ENCODE measurements at places on chromosomes 6 and 20. TPM values are rescaled to one million over a fixed set of nuclear protein-coding genes. Genes with fewer than 3 reads are reported as not detected.

Gene RPS10
- 1,707 TPM for total RNA-seq

Gene NKAPL
- 3.9 TPM for total RNA-seq

Gene RAE1
- total RNA-seq: 21.7 TPM

Gene SLC13A3
- 16.9 TPM for total RNA-seq

Gene RHAG
- total RNA-seq: not detected

Gene PRPH2
- 0.27 TPM for total RNA-seq

Gene CNBD2
- total RNA-seq: 7.7 TPM

Gene CALHM6
- 6.3 TPM for total RNA-seq

Gene ADAM33
- 38.3 TPM for total RNA-seq

Gene SSTR4
- total RNA-seq: not detected

DNA sequence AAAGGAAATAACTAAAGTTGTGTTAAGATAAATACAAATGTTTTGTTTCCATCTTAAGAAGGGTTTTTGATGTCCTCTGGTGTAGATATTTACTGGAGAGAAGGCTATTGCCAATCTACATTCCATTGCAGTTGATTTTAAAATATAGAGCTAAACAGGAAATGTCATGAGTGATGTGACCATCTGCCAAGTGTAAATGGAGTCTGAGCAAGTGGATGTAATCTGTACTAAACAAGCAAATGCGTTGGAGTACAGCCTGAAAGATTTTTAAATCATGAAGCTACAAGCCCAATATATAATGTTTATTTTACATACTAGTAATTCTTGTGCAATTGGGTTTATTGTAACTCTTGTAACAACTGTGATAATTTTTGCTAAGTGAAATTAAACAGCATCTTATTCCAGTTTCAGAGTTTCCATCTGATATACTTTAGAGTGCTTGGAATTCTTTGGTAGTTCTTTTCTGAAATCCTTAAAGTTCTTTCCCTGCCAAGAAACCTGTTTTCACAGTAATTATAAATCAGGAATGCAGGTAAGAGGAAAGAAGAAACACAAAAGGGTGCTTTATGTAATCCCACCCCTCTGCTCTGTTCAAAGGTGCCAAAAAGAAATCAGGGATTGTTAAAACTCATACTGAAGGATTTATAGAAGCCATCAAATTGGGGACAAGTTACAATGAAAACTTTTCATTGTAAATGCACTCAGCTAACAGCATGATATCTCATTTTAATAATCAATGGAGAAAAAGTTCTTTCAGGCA lies 47.2 kb upstream of the FLRT3 start:
- DNase-seq: no peak

DNA sequence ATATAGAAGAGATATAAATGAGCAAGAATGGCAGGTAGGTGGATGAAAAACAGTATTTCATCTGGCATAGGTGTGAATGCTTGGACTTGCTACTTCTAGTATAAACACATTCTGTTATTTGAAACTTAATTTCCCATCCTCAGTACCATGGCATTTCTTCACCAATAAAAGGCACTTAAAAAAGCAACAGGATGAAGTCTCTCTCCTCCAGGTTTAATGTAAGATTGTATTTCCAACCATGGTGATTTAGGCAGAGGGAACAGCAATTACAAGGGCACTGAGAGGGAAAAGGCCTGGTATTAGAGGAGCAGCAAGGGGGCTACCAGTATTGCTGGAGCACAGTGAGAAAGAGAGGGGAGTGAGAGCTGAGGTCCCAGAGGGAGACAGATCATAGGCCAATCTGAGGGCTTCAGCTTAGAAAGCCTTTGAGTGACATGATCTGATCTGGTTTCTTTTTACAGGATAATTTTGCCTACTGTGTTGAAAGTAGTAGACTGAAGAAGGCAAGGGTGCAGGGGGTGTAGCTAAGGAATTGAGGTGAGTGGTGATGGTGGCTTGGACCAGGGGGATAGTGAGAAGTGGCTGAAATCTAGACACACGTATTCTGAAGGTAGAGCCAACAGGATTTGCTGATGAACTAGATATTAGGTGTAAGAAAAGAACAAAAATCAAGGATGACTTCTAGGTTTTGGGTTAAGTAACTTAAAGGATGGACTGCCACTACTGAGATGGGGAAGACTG lies 67.8 kb upstream of the SMIM29 start:
- no peak for DNase-seq

GRCh38 chr6:161727083-161727833 lies 453.4 kb upstream of the AGPAT4 start:
- no peak for DNase-seq

- DNase-seq: no peak
Measured at GRCh38 chr20:64137598-64138031, 26.6 kb upstream of the MYT1 start.

GRCh38 chr6:3355358-3356055 lies 96.8 kb downstream of the PSMG4 start:
- no peak for DNase-seq

DNA sequence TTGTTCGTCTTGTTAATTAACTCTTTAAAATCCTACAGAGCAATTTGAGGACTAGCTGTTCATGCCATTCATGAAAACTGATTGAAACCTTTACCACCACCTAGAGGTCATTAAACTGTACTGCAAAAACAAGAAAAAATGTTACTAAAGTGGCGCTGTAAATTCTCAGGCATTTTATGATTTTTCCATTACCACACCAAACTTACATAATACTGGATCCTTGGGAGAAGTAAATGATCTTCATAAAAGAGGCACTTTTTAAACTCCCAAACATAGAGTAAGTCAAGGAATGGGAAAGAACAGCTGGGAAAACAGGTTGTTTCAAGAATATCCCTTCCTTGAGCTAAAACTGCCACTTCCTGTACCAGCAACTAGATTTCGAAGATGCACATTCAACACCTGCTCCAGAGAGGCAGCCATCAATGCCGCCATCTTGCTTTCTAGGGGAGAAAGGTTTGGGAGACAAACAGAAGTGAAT lies 54.3 kb downstream of the MYLIP start:
- DNase-seq: no peak

- DNase-seq: no peak
Measured at GRCh38 chr6:11970114-11970513, 42.0 kb upstream of the HIVEP1 start.

DNA sequence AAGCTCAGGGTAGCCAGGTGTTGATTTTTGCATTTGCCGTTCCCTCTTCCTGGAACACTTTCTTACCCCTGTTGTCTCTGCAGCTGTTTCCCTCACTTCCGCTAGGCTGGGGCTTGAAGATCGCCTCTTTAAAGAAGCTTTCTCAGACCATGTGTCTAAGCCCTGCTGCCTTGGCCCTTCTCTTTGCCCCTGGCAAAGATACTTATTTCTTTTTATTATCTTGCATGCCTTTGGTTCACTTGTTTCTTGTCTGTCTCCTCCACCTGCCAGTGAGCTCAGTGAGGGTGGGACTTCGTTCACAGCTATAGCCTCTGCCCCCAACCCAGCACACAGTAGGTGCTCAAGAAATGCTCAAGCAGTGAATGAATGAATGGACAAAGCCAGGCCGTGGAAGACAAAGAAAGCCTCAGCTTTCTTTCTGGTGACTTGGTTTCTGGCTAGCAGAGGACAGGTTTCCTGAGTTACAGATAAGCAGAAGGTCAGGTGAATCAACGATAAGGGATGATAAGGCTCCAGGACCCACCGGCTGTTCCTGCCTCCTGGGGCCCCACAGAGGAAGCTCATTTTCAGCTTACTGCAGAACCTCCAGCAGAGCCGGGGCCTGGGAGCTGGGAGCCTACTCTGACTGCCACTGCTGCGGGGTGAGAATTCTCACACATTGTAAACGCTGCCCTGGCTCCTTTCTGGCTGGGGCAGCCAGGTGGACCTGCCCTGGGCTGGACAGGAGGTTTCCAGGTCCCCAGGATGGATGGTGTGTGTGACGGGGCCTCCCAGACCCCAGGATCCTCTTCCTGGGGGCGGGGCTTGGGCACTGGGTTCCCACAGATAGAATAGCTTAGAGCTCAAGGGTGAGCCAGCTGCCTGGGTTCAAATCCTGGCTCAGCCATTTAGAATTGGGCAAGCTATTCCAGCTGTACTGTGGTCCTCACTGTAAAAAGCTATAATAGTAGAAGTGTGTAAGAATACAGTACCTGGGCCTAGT lies 29.8 kb downstream of the SNAI1 start:
- DNase-seq: no peak

DNA sequence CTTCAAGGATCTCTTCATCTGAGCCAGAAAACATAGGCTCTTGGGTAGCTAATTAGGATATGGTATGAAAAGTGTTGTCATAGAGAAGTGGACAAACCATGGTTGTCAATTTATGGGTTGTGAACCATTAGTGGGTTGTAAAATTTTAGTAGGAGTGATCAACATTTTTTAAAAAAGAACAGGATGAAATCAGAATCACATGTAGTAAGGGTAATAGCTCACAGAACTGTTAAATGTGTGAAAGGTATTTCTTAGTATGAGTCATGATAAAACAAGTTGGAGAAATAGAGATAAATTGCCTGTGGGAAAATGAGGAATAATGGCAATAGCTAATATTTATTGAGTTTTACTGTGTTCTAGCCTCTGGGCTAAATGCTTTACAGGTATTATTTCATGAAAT lies 113.4 kb downstream of the MAP3K4 start:
- no peak for DNase-seq

GRCh38 chr6:129369737-129370136 lies 340.2 kb downstream of the ARHGAP18 start:
- DNase-seq: no peak

DNA sequence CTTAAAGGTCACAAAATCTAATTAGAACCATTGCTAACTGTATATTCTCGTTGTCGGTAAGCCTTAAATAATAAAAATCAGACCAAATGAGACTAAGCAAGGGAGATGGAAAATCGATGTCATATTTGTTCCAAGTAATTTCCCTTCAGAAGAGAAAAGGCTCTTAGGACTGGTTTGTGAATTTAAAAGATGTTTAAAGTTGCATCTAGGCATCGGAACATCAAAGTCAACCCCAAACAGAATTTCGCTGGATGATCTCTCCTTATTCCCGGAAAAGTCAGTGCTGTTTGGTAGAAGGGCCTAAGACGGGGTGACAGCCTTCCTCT lies 63.8 kb downstream of the NPEPL1 start:
- DNase-seq: no peak

DNA sequence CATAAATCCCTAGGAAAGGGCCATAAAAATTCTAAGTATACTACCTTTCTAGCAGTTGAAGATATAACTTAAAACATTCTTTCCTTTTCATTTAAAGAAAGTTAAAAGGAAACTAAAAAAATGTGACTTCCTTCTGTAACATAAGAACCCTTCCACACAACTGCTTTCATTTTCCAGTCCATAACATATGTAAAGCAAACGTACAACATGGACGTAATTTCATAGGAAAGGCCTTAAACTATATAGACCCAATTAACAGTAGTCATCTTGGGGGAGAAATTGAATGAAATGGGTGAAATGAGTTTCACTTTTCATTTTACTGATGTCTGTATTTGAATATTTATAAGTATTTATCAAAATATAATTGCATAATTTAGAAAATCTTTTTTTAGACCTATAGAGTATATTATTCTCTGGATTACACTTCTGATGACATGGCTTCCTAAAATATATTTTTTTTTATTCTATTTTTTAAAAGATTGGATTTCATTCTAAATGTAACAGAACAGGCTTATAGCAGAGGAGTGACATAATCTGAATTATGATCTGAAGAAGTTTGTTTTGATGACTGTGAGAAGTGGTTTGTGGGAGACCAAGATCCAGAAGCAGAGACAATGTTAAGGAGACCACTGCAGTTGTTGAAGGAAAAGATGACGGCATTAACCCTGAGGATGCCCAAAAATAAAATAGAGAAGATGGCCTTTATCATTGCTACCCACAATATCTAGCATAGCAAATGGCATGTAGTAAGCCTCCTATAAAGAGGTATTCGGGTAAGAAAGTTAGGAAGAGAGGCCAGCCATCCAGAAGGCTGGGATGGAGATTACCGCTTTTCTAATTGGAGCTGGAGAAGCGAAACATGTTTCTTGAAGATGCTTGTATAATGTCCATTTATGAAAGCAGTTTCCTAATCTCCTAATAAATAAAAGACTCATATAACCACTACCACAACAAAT lies 260.4 kb downstream of the PTPRK start:
- no peak for DNase-seq

- DNase-seq: no peak
Measured at GRCh38 chr6:113971741-113972140, 793 bp upstream of the HDAC2 start.

DNA sequence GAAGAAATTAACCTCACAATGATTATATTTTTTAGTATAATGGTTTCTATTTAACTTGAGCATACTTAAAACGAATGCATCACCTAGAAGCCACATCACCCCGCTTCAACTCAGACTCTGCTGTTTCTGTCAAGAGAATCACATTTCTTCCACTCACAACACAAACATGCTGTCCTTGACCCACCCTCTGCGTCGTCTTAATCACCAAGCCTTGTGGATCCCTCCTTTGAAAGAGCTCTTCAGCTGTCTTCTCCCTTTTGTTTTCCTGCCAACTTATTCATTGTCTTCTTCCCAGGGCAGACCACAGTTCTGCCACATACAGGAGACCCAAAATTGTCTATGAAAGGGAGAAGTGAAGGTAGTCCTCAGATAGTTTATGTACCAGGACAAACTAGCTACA lies 595.6 kb upstream of the AGPAT4 start:
- DNase-seq: no peak

DNA sequence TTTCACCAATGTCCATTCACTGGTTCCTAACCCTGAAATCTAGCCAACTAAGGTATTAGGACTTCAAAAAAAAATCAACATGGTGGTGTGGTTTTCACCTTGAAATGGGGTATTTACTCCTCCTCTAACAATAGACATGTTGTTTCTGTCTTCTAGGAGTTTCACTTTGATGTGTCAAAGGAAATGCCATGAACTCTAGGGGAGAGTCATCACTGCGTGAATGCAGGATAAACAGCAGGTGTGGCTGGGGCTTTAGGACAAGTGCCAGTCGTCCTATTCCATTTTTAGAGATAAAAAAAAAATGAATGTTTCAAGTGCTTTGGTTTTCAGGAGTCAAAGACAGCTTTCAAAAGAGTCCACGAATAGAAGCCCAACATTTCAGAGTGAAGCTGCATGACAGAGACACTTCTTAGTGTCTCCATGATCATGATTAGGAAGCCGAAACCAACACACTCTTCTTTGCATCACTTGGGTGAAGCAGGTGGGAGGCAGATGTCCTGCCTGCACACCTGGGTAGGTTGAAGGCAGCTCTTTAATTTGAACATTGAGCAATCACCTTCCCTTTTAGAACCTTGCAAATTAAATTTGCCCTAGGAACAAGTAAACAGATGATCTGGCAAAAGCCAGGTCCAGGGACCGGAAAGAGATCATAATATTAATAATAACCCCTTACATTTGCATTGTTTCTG lies 328.5 kb upstream of the PRDM1 start:
- DNase-seq: no peak

GRCh38 chr6:113414511-113414910 lies 442.6 kb upstream of the MARCKS start:
- peak; percentile 28 for DNase-seq

DNA sequence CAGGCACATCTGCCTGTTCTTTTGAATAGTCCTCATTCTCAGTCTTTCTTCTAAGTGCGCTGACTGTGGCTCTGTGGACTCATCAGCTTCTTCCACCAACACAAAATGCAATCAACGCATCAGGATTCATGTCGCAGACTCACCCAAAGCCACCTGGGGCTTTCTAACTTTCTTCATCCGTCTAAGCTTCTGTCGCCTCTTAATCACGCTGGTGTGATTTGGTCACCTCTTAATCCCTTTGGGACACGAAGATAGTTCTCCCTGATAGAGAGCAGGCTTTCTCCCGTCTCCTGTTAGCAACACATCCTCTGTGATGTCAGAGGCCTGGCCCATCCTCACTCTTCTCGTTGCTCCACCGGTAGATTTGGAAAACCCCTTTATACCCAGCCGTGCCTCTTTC lies 78.0 kb upstream of the FOXQ1 start:
- no peak for DNase-seq

All from prostate gland (tissue), 2 donors.